Aorta (tissue), 5 donors: ENCODE measurements at places on chromosomes 12 and 14. TPM values are rescaled to one million over a fixed set of nuclear protein-coding genes. Genes with fewer than 3 reads are reported as not detected.

DNA sequence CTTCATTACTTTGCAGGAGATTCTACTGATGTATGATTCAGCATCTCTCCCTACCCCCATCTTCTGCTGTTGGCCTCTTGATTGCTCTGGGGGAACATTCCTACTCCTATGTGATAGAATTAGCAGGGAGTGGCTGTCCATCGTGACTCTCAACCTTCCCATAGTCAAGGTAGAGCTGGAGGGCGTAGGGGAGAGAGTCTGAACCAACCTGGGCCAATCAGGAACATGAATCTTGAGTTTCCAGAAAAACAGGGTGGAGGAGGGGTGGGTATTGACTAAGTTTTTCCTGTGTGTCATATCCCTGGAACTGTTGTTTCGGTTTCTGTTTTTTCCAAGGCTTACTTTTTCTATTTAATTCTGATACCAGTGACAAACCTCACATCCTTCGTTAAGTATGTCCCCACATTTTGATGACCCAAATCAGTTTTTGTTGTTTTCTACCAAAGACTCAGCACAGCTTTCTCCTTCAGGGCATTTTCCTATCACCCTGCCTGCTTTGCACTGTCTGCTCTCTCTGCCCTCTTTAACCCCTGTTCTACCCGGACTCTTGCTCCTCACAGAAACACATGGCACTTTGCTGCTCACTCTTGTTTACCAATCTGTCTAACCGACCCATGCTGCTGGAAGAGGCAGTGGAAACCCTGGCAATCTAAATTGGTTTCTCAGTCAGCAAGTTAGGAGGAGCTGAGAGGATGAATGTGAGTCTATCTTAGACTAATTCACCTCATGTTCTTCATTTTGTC lies 1428.3 kb downstream of the AACS start:
- DNase-seq: no peak

MOK gene
- polyA plus RNA-seq: 10.8 TPM

TMBIM6 gene
- 163 TPM for polyA plus RNA-seq

TAPBPL gene
- polyA plus RNA-seq: 25.9 TPM

RFX4 gene
- not detected for polyA plus RNA-seq

DNA sequence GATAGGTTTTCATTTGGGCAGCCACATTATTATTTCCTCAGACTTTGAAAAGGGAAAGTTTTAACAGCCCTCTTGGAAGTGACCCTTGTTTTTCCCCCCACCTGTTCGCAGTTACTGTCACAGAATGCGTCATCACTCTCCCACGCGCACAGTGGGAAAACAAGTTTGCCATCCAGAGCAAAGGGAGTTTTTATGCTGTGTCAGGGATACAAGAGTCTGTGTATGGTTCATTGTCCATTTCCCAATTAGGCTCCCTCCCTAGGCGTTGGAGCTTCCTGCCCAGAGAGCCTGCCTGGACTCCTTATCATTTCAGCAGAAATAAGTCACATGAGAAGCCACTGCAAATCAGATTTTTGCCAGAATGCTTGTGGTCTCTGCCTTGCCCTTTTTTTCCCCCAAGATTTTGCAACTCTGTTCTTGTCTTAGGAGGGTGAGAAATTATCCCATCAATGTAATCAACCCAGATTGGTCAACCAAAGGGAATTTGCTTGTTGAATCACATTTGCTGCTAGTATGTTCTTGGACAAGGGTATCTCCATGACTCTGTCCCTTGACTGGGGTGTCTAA lies 104.1 kb downstream of the IGF1 start:
- no peak for DNase-seq
